ENCODE measurements at places on chromosomes 4 and X.

GRCh38 chr4:98482503-98482846, 175.9 kb downstream of the TSPAN5 start:
- no peak for DNase-seq

- DNase-seq, result no peak
These were observed 24.7 kb downstream of the NAT8L start for GRCh38 chr4:2083826-2084160.

GRCh38 chr4:110907801-110908313, 285.0 kb upstream of the PITX2 start:
- no peak for DNase-seq

GRCh38 chr4:2860391-2861348, 17.0 kb downstream of the ADD1 start:
- DNase-seq, result no peak

GRCh38 chrX:23822397-23822796, 39.4 kb downstream of the SAT1 start:
- DNase-seq, result peak; percentile 37

- DNase-seq, result peak; percentile 10
These were observed 7.7 kb upstream of the GABRE start for GRCh38 chrX:151982222-151982621.
